ENCODE measurements at places on chromosomes 11 and 22.

GRCh38 chr11:128448200-128448886, 139.0 kb downstream of the ETS1 start:
- peak; percentile 52 for DNase-seq

- DNase-seq, result no peak
Measured at GRCh38 chr11:2770096-2770751, 70.4 kb upstream of the KCNQ1OT1 start.

DNA sequence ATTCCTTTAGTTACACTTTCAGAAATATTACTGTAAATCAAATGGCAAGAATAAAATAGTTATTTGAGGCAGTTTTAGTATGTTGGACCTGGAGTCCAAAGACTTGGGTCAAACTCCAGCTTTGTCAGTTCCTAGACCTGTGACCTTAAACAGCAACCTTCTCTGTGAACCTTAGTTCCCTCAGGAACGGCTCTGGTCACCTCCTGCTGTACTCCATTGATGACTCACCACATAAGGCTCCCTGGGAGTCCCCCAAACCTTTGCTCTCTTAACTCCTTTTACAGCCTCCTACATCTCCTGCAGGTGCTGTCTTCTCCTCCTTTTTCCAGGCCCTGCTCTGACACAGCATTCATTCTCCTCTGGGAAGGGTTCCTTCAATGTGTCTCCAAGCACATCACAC, 29.1 kb downstream of the LIMK2 start:
- DNase-seq, result peak; percentile 47

GRCh38 chr11:40642284-40642683, 817.2 kb downstream of the LRRC4C start:
- DNase-seq, result no peak

DNA sequence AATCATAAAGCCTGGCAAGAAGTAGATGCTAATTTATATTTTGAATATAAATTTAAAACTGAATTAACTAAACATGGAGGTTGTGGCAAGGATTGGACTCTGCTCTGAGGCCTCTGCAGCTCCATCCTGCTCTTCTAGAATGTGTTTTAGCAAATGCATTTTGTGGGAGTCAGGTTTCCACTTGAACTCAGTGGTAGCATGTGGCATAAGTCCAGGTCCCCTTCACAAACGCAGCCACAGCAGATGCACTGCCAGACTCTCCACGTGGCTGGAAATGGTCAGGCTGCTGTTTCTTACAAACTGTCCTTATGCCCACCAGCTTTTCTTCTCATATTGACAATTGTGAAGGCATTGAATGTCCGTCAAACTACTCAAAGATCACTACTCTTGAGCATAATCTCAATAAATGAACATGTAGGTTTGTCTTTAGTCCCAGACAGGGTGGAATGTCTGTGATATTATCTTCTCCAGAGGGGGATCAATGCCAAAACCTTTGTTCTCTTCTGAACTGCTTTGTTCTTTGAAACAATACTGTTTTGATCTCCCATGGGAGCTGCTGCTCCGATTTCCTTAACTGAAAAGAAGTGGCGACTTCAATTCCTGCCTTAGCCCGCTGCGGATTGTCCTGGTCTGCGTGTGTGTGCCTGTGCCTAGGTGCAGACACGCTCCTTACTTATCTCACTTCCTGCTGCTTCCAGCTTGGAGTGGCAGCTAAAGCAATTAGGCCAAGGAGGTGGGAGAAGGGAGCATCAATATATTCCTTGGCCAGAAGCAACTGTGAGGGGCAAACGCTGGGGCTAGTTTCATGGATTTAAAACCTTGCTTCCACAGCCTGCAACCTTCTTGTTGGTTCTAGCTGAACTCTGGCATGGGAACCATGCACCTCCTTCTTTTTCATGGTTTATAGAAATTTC, 24.2 kb downstream of the EIF4G2 start:
- peak; percentile 24 for DNase-seq

DNA sequence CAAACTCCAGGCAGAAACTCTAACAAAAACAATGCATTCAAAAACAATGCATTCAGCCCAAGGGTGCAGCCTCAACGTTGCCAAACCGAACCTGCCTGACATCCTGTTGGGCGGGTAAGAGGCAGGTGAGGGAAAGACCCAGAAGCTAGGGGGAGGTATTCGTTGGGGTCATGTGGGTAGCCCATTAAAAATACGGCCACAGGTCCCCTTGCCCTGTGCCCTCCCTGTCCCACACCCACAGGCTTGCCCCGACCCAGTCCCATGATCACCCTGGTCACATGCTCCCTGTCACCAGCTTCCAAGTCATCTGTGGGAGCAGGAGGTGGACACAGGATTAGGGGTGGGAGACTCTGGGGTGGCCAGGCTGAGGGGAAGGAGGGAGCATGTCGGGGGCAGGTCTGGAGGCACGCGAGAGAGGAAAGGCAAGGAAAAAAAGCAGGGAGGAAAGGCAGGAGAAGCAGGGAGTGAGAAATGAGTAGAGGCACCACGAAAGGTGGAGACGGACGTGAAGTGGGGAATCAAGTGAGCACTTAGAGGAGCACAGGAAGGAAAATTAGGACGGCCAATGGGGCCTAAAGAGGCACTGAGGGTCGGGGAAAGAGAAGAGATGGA, 683 bp downstream of the PLA2G6 start:
- DNase-seq, result peak; percentile 27

GRCh38 chr22:21590809-21591641, 23.5 kb downstream of the UBE2L3 start:
- no peak for DNase-seq

DNA sequence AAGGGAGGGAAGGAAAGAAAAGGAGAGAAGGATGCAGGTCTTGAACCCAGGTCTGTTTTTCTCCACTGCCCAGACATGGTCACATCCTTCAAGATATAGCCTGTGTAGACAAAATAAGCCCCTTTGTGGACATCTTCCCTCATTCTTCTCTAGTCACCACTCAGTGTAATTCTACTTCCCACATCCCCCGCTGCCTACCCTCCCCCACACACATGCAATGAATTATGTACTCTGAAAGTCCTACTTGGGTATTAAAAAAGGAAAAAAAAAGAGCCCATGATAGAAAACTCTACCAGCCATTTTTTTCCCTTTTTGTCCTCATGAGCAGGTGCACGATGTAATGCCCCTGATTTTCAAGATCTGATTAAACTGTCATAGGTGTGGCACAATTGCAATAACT, 346.0 kb downstream of the MN1 start:
- DNase-seq, result no peak

DNA sequence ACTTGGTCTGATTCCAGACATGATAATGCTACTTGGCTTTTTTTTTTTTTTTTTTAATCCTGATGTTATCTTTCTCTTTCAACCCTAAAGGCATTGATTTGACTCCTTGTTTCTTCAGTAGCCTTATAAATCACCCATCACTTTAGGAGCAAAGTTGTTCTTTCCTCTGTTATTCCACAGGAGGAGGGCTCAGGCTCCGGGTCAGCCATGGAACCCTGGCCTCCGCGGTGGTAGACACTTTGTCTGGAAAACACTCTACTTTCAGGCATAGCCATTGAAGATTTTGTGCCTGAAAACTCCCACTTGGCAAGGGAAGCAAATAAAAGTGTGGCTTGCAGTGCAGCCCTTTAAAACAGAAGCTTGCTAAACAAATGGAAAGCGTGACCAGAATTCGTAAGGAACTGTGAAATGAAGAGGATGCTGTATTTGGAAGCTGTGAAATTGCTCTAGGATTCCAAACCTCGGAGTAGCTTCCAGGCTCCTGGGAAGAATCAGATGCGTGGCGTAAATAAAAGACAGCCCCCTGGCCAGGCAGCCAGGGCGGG, 44.9 kb downstream of the ARHGAP8 start:
- DNase-seq, result no peak

Data from EH (cell line).